Neural crest cell (in vitro differentiated cells): ENCODE measurements at places on chromosomes 16 and 17. TPM values are rescaled to one million over a fixed set of nuclear protein-coding genes. Genes with fewer than 3 reads are reported as not detected.

NKD1 gene
- 49.8 and 54.7 TPM in 2 replicates for total RNA-seq

DNA sequence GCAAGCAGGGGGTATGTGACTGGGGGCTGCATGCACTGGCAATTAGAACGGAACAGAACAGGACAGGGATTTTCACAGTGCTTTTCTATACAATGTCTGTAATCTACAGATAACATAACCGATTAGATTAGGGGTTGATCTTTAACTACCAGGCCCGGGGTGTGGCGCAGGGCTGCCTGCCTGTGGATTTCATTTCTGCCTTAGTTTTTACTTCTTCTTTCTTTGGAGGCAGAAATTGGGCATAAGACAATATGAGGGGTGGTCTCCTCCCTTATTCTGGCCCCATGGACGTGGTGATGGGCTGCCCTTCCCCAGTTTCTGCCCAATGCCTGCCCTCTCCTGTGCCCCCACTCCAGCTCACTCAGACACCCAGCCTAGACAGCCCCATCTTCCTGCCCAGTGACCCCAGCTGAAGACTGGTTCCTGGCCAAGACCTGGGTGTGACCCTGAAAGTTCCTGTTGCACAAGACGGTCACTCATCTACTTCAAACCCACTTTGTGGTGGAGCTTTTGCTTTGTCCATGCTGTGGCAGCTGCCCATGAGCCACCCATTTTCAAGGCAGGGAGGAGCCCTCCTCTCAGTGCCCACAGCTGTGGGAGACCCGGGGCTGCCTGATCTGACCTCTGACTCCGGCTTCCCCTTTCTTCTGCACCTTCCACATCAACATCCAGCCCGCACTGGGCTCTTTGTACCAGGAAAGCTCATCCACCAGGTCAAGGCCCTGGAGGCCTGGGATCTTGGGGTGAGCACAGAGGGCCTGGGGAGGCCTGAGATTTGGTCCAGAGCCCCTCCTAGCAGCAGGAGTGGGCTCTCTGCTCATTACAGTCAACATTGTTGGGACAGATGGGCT lies 18.6 kb downstream of the ALOX12B start:
- no peak overlapping the region for H3K27ac ChIP-seq
- DNase-seq = no peak
- peaks cover 15% of the 10 kb centered on the region for H3K4me1 ChIP-seq
- H3K4me3 ChIP-seq = no peak overlapping the region

DNA sequence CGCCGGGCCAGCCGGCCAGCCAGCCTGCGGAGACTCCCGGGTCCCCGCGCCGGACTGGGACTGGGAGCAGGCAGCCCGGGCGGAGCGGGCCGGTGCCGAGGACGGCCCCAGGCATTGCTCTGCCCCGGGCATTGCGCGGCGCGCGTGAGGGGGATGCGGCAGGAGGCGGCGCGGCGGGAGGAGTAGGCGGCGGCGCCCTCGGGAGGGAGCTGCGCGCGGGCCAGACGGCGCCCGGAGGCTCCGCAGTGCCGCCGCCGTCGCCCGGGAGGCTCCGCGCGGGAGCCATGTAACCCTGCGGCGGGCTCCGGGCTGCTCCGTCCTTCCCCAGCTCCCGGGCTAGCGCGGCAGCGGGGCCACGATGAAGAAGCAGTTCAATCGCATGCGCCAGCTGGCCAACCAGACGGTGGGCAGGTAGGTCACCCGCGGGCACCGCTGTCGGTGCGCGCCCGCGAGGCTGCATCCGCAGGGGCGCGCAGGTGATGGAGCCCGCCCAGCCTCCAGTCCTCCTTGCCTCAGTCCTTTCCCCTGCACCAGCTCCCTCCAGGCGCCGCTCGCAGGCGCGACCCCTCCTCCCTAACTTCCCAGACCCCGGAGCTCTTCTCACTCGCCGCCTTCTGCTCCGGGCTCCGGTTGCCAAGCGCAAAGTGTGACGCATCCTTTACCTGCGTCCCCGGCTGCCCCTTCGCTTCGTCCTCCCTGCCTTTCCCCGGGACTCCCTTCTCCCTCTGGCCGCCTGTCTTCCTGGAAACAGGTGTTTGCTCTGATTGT lies at the start of gene ARHGAP44:
Gene ARHGAP44, plus strand, starts transcription at position 18 of the 768 bp plus-strand sequence. Its CDS starts 341 bp downstream, at position 359.
- peaks cover 11% of the 10 kb centered on the region for H3K4me1 ChIP-seq
- H3K27ac ChIP-seq = no peak within 1 kb of the TSS
- H3K4me3 ChIP-seq = peak within 1 kb of the TSS; percentile 89
- no peaks in the 10 kb centered on the region for H3K36me3 ChIP-seq
- peak; percentile 59 for DNase-seq

- no peaks in the 10 kb centered on the region for H3K36me3 ChIP-seq
- DNase-seq = no peak
- H3K4me1 ChIP-seq = peaks cover 49% of the 10 kb centered on the region
- peaks cover 41% of the 10 kb centered on the region for H3K27me3 ChIP-seq
- H3K4me3 ChIP-seq = peak overlapping the region; percentile 68
These were observed 2.4 kb downstream of the CYGB start for GRCh38 chr17:76534831-76535732.
